ENCODE measurements at places on chromosomes 2 and 18. TPM values are rescaled to one million over a fixed set of nuclear protein-coding genes. Genes with fewer than 3 reads are reported as not detected.

GRCh38 chr18:54278615-54279014 is 9.3 kb downstream of the POLI start:
- H3K27me3 ChIP-seq, result no peaks in the 10 kb centered on the region
- H3K27ac ChIP-seq, result no peak overlapping the region
- no peak for DNase-seq
- H3K4me3 ChIP-seq, result no peak overlapping the region
- H3K36me3 ChIP-seq, result no peaks in the 10 kb centered on the region
- H3K4me1 ChIP-seq, result peaks cover 7% of the 10 kb centered on the region

UGT1A3 gene
- not detected for total RNA-seq

DNA sequence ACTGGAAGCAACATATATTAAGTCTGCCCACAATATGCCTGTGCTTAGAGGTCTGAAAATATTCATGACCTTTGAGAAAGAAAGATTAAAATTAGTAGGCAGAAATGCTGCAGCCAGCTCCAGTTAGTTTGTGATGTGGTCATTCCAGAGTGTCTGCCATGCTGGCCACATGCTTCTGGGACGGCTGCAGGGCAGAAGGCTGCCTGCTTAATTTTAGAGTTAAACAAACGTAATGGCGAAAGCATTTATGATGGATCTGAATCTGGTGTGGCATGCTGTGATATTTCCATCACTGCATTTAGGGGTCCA is 95.4 kb downstream of the FHOD3 start:
- peaks cover 2% of the 10 kb centered on the region for H3K27me3 ChIP-seq
- peaks cover 15% of the 10 kb centered on the region for H3K36me3 ChIP-seq
- H3K4me1 ChIP-seq, result peaks cover 22% of the 10 kb centered on the region
- H3K4me3 ChIP-seq, result no peak overlapping the region
- DNase-seq, result no peak

GRCh38 chr2:10331027-10331701 is 28.5 kb downstream of the HPCAL1 start:
- no peak overlapping the region for H3K4me3 ChIP-seq
- H3K36me3 ChIP-seq, result peaks cover 5% of the 10 kb centered on the region
- peak; percentile 47 for DNase-seq
- H3K27ac ChIP-seq, result no peak overlapping the region
- H3K27me3 ChIP-seq, result peaks cover 2% of the 10 kb centered on the region
